Body of pancreas (tissue), 4 donors: ENCODE measurements at places on chromosomes 7 and 10. TPM values are rescaled to one million over a fixed set of nuclear protein-coding genes. Genes with fewer than 3 reads are reported as not detected.

GRCh38 chr7:41447450-41448042 is 255.3 kb downstream of the INHBA start:
- DNase-seq, result no peak

GRCh38 chr7:134865001-134865845 is 85.8 kb downstream of the CALD1 start:
- no peak for DNase-seq

- no peak for DNase-seq
Observed at GRCh38 chr7:78399033-78399769, 600.6 kb downstream of the PHTF2 start.

GRCh38 chr10:124086787-124087671 is 6.4 kb downstream of the CHST15 start:
- DNase-seq, result no peak

- DNase-seq, result no peak
Observed at GRCh38 chr7:151793991-151794507, 82.9 kb downstream of the PRKAG2 start.

DNA sequence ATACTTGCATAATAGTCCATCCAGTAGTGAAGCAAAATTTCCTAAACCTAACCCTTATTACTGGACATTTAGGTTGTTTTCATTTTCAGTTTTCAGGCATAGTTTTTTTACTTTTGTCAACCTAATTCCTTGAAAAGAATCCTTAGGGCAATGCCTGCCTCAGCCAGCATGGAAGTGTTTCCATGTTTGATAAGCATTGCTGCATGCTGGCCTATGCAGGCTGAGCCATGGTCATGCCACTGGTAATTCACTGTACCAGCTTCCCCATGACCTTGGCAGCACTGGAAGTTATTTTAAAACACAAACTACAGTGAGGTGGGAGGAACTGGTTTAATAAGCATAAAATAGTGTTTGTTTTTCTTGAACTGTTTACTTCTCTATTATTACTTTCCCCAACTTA is 27.8 kb upstream of the PLCE1 start:
- DNase-seq, result no peak

PLCE1 gene
- total RNA-seq, result 3.9 TPM

CLCN1 gene
- not detected for total RNA-seq

JAKMIP3 gene
- total RNA-seq, result 0.33 TPM

GALNT17 gene
- 6.5 TPM for total RNA-seq

FGL2 gene
- total RNA-seq, result 9.1 TPM

SLC13A1 gene
- under 0.01 TPM for total RNA-seq

LIPJ gene
- total RNA-seq, result not detected

INMT gene
- total RNA-seq, result 48.1 TPM
